ENCODE measurements at places on chromosomes 13 and 19.

- no peak for DNase-seq
Measured at GRCh38 chr13:94640721-94641120, 39.1 kb downstream of the GPR180 start.

DNA sequence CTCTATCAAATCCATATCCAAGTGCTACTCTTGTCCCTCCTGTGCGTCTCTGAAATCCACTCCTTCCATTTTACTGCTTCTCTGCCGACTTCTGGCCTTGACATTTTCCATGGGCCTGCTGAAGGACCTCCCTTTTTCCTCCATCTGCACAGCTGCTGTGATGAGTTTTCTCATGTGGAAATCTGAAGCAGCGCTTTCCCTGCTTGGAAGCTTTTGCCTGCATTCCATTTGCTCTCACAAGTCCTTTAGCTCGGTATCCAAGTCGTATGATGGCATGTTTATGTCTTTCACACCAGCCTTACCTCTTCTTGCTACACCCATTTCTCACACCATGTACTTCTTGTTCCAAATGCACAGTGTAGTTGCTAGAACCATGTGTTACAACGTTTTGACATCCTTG is 328.2 kb downstream of the GPC5 start:
- no peak for DNase-seq

GRCh38 chr13:111534751-111535522 is 214.5 kb downstream of the TEX29 start:
- no peak for DNase-seq

- DNase-seq, result no peak
Measured at GRCh38 chr19:7349231-7349591, 474 bp downstream of the ARHGEF18 start.

DNA sequence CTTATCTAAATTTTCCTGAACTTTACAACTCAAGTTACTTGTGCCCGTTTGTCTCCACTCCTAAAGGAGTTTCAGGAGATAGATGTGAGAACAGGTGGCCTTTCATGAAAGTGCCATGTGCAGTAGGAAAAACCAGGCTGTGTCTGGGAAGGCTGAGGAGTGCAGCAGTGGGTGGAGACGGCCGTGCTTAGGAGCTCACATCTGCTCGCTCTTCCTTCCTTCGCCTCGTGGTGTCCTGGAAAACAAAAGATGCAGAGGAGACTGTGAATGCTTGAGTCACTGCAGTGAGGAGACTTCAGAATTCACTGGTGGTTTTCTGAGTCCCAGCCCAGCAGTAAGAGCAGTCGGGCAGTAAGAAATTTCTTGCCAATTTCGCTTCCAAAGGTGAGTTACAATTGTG is 138.4 kb upstream of the RNF113B start:
- DNase-seq, result no peak

- no peak for DNase-seq
Measured at GRCh38 chr13:46119883-46120614, 15.2 kb upstream of the CPB2 start.

- DNase-seq, result peak; percentile 75
Measured at GRCh38 chr19:720345-721160, 11.8 kb downstream of the PALM start.

- DNase-seq, result no peak
Measured at GRCh38 chr19:21835429-21835809, 563 bp downstream of the ZNF43 start.

GRCh38 chr19:32809254-32809653 is 60.3 kb downstream of the SLC7A9 start:
- no peak for DNase-seq

GRCh38 chr13:102638741-102639140 is 42.0 kb downstream of the TPP2 start:
- DNase-seq, result no peak

DNA sequence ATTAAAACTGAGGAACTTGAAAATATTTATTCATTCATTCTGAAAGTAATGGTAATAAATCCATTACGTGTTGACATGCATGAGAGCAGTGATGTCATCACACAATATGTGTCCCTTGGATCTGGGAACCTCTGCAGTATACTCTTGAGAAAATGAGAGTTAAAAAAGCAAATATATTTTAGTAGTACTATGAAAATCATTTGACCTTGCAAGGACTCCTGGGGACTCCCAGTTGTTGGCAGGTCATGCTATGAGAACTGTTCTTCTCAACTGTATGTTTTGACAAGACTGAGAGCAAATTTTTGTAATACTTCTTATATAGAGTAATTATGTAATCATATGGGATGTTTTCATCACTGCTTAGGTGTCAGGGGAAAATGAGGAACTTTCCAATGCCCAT is 249.4 kb downstream of the PCCA start:
- no peak for DNase-seq

GRCh38 chr13:36674337-36675212 is 755 bp downstream of the SERTM1 start:
- DNase-seq, result no peak

- no peak for DNase-seq
Measured at GRCh38 chr13:40016953-40017660, 361.6 kb downstream of the COG6 start.

DNA sequence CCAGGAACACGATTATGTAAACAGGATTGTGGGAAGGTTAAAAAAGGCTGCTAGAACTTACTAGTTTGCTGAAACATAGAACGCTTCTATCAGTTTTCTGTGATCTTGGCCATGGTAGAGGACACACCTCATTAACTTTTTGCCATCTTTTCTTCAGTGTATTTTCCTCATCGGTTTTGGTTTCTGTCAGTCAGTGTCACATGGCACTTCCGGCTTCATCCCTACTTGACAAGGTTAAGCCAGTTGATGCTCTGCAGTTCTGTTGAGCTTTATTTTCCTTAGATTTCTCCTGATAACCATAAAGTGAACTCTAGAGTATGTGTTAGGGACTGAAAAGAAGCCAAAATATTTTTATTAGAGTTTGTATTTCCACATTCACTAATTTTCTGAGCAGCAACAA is 147.5 kb downstream of the NDFIP2 start:
- no peak for DNase-seq

- DNase-seq, result no peak
Measured at GRCh38 chr19:7196763-7197118, 97.5 kb downstream of the INSR start.

Measured in midbrain (tissue), 1 donor.